ENCODE measurements at places on chromosomes 3 and 15. TPM values are rescaled to one million over a fixed set of nuclear protein-coding genes. Genes with fewer than 3 reads are reported as not detected.

HESX1 gene
- polyA plus RNA-seq: not detected

COL6A5 gene
- polyA plus RNA-seq: not detected

- DNase-seq: no peak
Observed at GRCh38 chr3:149417174-149417573, 39.7 kb upstream of the TM4SF1 start.

DNA sequence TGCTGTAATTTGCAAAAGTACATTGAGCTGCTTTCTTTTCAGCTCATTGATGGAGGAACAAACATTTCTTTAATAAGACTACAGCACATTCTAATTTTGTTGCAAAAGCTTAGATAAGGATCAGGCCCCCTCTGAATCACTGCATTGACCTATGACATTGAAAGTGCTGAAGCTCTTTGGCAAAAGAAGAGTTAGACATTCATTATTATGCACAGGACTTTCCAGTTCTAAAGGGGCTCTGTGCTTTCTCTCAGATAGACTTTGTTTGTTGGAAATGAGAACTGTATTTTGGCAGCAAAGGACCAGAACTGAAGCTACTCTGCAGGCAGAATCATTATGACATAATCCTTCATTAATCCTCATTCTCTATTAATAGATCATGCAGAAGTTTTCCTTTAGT is 252.9 kb upstream of the SOX2 start:
- DNase-seq: no peak

TICRR gene
- 0.09 TPM for polyA plus RNA-seq

DNA sequence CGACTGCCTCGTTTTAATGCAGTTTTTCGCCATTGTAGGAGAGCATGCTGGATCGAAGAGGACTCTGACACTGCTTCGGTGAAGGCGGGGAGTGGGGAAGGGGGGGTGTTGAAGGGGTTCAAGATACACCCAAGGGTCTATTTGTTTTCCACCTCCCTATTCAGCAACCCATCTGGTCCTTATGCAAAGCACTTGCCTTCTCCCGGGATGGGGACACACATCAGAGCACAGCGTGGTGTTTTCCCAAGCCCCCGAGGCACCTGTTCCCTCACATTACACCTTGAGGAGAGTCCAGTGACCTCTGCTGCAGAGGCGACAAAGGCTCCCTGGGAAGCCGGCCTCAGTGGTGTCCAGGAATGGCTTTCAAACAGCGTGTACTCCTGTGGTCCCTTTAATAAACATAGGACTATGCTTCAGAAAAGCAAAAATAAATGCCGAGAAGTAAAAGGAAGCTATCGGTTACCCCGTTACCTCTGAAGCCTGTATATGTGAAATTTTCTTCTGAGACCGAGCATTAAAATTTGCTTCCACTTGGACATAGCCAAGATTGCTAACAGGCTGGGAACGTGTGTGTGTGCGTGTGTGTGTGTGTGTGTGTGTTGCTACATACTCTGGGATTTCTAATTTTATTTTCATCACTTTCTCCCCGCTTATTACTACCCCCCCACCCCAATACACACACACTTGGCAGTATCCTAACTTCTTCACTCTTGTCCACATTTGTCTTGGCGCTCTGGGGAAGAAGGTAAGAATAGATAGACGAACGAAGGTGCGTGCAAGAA is 53.2 kb downstream of the CCDC54 start:
- peak; percentile 7 for DNase-seq

- no peak for DNase-seq
Observed at GRCh38 chr3:52406231-52406661, 38.7 kb downstream of the SEMA3G start.

GRCh38 chr3:31848911-31849310 is 132.2 kb downstream of the OSBPL10 start:
- DNase-seq: no peak

GOLGA6B gene
- not detected for polyA plus RNA-seq

- peak; percentile 37 for DNase-seq
Observed at GRCh38 chr15:101578443-101578894, 73.7 kb downstream of the TM2D3 start.

GRCh38 chr15:101244036-101244781 is 7.6 kb downstream of the CHSY1 start:
- DNase-seq: no peak

DNA sequence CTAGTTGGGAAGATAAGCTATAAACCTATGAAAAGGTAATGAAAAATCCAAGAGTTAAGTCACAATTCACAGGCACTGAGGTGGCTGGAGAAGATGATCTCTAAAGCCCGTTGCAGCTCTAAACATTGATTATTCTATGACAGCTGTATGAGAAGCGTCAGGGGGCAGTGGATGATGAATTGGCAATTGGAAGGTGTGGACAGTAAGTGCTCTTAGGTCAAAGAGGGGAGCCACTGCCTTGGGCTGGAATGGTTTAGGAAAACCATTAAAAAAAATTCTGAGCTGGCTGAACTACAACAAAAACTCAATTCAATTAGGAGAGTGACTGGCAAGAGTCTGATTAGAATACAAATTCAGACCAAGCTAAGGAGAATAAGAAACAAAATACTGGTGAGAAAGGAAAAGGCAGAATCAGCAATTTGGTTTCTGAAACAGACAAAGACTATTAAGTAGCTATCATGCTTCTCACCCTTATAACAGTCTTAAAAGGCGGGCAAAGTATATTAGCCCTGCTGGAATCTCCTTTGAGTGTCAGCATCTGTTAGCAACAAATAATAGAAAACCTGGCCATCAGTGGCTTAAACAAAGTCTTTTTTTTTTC is 8.8 kb upstream of the NMD3 start:
- no peak for DNase-seq

GRCh38 chr3:154792828-154793227 is 287.3 kb upstream of the MME start:
- no peak for DNase-seq

DNA sequence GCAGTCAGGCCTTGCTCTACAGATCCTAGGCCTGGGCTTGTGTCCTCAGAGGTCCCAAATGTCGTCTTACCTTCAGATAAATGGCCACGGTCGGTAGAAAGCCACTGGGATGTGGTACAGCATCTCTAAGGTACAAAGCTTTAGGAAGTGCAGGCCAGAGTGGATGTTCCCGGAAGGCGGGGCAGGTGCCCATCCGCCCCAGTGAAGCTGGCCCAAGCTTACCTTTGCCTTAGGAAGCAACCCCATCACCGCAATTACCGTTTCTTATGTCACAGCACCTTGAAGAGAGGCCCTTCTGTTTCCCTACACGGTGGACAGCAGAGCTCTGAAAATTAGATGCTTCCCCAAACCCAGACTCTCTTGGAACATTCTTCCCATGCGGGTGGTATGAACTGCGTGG is 240.1 kb upstream of the LYSMD4 start:
- no peak for DNase-seq

TMC3 gene
- polyA plus RNA-seq: 0.06 TPM

DNA sequence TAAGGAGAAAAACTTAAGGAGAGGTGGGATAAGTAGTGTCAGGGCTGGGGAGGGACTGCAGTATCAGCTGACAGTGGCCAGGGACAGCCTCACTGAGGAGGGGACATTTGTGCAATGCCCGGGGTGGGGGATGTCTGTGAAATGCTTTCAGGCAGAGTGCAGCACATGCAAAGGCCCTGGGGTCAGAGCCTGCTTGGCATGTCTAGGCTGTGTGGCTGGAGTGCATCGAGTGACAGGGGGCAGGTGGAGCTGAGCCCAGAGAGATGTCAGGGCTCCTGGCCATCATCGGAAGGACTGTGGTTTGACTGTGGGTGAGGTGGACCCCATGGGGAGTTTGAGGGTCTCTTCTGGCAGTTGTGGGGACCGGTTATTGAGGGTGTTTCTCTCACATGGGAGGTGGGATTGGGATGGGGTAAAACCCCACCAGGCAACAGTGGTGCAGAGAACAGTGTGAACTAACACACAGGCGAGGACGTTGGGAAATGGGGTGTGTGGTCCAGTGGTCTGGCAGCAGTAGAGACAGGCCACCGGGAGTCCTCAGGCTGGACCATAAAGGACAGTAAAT is 61.2 kb downstream of the FBLN2 start:
- no peak for DNase-seq

- peak; percentile 34 for DNase-seq
Observed at GRCh38 chr3:14461748-14462324, 59.4 kb downstream of the SLC6A6 start.

DNA sequence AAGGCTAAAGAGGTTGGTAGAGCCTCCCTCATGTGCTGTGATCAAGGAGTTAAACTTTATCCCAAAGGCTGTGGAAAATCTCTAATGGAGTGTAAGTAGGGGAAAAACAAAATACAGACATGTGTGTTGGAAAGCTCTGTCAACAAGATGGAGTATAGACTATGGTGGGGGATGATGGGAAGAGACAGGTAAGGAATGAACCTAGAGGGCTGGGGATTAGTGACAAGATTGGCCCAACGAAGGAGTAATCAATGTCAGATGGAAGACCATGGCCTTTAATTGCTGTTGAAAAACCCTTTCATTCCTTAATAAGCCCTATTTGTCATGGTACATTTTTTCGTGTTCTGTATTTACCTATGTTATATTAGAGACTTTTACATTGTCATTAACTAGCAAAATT is 278.6 kb downstream of the SQOR start:
- DNase-seq: no peak

- DNase-seq: no peak
Observed at GRCh38 chr3:126644615-126645014, 10.3 kb downstream of the TXNRD3 start.

- DNase-seq: no peak
Observed at GRCh38 chr3:7249493-7250076, 388.7 kb downstream of the GRM7 start.

- no peak for DNase-seq
Observed at GRCh38 chr15:25498835-25499234, 60.0 kb upstream of the UBE3A start.

SPATA12 gene
- not detected for polyA plus RNA-seq

GRCh38 chr3:71978150-71978721 is 193.3 kb upstream of the PROK2 start:
- peak; percentile 70 for DNase-seq

PLAAT1 gene
- not detected for polyA plus RNA-seq

GRCh38 chr3:173913397-173913796 is 515.9 kb downstream of the NLGN1 start:
- no peak for DNase-seq

CKMT1B gene
- polyA plus RNA-seq: not detected

DNA sequence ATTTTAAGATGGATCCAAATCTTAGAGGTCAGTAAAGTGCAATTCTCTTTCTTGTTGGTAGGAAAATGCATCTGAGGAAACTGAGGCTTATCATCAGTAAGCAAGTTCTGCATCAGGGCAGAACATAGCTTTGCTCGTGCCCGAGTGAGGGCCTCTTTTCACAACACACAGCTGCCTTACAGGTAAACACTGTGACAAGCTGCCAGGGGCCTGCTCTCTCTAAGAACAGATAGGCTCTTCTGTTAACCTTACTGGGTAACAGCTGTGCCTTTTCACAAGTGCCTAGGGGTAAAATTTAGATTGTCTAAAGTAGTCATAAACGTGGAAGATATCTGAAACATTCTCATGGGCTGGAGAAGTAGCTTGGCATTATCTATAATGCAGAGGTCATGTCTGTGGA is 118.1 kb downstream of the C3orf38 start:
- no peak for DNase-seq

MLF1 gene
- 8.3 TPM for polyA plus RNA-seq

- no peak for DNase-seq
Observed at GRCh38 chr3:156332304-156332703, 211.9 kb downstream of the KCNAB1 start.

DNA sequence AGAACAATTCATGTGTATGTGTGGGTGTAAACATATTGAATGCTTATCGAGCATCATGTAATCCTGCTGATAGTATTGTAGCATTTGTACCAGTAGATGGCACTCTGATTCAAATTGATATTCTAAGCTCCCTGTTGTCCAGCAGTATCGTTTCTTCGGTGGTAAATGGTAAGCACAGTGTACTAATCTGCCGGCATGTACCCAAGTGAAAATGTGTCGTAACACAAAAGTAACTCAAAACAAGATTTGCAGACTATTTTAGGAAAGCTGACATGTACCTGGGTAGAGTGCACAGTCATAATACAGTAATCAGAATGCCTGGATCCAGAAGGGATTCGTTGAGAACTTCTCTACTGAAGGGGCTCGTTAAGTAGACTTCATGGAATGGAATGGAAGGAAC is 31.7 kb upstream of the MNS1 start:
- peak; percentile 29 for DNase-seq

DNA sequence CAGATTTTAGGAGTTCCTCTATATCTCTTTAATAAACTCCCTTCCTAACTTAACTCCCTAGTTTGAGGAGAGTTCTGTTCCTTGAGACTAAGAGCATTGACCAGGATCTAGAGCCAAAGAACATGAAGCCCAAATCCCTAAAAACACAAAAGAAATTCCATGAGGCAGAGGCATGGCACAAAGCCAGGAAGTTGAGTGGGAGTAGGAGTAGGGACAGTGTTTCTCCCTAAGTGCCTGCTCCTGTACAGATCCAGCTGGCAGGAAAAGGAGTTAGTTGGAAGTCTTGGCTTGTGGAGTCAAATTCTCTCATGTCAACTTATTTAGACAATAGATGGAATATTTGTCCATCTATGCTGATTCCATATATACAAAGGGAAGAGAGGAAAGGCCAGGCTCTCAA is 11.4 kb downstream of the ACTC1 start:
- no peak for DNase-seq

DNA sequence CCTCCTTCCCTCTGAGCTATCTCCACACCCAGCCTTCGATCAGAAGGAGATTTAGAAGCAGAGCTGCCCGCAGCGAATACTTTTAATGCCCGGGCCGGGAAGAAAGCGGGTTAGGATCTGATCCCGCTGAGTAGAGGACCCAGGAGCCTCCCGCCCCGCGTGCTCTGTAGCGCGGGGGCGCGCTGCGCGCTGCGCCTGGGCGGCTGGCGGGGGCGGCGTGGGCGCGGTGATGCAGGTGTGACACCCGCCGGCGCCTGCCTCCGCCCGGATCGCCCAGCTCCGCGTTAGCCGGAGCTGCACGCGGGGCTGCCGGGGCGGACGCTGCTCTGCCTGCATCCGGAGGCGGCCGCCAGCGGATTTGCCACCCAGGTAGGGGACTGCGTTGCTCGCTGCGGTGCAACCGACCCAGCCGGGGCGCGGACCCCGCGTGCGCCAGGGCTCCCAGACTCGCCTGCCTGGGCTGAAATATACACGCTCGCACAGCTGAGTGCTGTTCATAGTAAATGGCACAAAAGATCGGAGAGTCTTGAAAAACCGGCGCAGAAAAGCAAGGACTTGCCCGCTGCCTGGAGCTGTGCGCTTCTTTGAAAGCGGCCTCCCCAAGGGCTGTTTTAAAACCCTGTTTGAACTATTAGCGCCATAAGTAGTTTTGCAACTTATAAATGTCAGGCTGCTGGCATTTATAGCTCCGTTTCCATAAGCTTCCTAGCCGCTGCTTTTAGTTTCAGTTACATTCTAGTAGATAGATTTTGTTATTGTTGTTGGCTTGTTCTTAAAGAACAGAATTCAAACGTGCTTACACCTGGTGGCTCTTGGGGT is at the start of gene SV2B:
Gene SV2B, plus strand, starts transcription at position 263 of the 819 bp plus-strand sequence. CDS start 126,007 bp downstream, outside the sequence.
- no peak for DNase-seq

DNA sequence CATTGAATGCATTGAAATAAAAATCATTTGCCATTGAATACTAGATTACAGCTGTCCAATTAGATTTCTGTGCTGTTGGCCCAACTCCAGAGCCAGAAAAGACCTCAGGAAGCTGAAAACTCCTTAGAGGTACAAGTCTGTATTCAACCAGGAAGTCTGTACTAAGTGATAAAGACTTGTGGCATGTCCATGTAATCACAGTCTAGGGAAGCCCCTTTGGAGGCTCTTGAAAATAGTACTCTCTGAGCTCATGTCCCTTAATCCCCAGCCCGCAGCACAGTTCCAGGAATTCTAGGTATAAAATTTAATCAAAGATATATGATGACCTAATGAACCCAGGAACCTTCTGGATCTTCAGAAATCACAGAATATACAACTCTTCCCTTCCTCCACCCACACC is 279.4 kb downstream of the RSL24D1 start:
- no peak for DNase-seq

Data from CD4-positive, CD25-positive, alpha-beta regulatory T cell (primary cell).